Karpas-422 (cell line): ENCODE measurements at places on chromosomes 7 and 10. TPM values are rescaled to one million over a fixed set of nuclear protein-coding genes. Genes with fewer than 3 reads are reported as not detected.

PWWP2B gene
- 1.4 and 3.7 TPM in 2 replicates for total RNA-seq

DNA sequence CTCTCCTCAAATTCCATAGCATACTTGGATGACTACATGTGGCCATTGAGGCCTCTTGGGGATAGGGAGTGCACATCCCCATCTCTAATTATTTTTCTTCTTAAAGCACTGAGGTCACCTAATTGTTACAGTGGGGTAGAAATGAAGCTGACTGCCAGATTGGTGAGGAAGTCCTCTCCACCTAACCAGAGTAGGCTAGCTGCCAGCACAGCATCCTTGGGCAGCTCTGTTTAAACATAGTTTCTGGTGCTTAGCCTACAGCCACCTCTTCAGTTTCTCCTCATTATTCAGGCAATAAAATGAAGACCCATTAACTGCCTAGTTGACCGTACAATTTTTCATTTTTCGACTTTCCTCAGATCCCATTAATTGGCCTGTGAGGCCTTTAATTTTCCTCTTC, 104.6 kb downstream of the MLLT10 start:
- H3K36me3 ChIP-seq, result no peaks in the 10 kb centered on the region; the same call in 1 of the 2 replicates
- no peaks in the 10 kb centered on the region for H3K27me3 ChIP-seq
- no peak for DNase-seq
- peaks cover 16% of the 10 kb centered on the region; the same call in 1 of the 2 replicates for H3K4me1 ChIP-seq

DNA sequence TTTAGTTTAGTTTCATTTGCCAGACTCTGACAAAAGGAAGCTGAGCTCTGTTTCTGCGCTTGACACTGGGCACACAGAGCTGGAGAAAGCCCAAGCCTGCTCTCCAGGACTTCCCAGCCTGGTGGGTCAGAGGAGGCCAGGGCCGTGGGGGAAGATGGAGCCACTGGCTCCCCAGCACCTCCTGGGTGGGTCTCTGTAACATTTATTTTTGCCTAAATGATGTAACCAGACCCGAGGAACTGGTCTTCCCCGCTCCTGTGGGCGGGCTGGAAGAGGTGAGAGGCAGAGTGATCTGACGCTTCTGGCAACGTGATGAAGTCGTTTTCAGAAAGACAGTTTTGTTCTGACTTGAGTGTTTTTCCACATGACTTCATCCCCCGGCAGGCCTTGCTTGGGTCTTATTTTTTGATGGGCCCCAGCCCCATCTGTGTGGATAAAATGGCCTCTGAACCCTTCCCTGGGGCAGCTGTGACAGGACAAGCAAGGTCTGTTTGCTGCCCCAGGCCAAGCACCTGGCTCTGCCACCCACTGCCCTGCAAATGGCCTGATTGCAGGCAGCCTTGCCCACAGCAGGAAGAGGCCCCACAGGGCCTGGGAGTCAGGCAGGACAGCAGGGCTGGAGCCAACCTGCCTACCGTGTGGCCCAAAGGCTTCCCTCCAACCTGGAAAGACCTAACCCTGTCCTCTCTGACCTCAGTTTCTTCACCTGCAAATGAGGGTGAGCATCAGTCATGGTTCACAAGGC, 304.9 kb upstream of the ZMIZ1 start:
- H3K4me1 ChIP-seq, result peaks cover 6% of the 10 kb centered on the region; the same call in 1 of the 2 replicates
- no peak overlapping the region for H3K4me3 ChIP-seq
- no peak overlapping the region for H3K27ac ChIP-seq

- no peak overlapping the region for H3K4me3 ChIP-seq
- H3K27ac ChIP-seq, result no peak overlapping the region
- no peaks in the 10 kb centered on the region for H3K27me3 ChIP-seq
- H3K4me1 ChIP-seq, result no peaks in the 10 kb centered on the region
Observed at GRCh38 chr7:124155432-124156022, 122.7 kb upstream of the TMEM229A start.
